ENCODE measurements at places on chromosomes 7 and 10.

- no peak for DNase-seq
Measured at GRCh38 chr10:3763035-3763456, 22.0 kb downstream of the KLF6 start.

DNA sequence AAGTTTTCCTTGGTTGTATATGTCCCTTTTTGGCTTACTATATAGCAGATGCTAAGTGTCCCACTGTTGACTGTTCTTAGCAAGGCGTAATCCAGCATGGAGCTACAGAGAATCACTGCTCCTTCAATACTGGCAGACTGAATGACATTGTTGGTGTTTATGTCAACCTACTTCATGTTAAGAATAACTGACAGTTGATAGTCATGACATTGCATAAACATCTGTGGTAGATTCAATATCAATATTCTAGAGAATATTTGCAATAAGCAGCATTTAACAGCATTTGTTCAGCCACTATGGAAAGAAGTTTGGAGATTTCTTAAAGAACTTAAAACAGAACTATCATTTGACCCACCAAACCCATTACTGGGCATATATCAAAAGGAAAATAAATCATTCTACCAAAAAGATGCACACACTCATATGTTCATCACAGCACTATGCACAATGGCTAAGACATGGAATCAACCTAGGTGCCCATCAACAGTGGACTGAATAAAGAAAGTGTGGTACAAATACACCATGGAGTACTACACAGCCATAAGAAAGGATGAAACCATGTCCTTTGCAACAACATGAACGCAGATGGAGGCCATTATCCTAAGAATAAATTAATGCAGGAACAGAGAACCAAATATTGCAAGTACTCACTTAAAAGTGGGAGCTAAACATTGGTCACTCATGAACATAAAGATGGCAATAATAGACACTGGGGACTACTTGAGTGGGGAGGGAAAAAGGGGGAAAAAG is 88.7 kb downstream of the IMMP2L start:
- DNase-seq, result no peak

GRCh38 chr7:123608991-123609882 is 7.6 kb downstream of the ASB15 start:
- no peak for DNase-seq

- no peak for DNase-seq
Measured at GRCh38 chr7:157423348-157423747, 86.5 kb downstream of the DNAJB6 start.

- DNase-seq, result no peak
Measured at GRCh38 chr7:67950321-67951083, 953.9 kb downstream of the TYW1 start.

DNA sequence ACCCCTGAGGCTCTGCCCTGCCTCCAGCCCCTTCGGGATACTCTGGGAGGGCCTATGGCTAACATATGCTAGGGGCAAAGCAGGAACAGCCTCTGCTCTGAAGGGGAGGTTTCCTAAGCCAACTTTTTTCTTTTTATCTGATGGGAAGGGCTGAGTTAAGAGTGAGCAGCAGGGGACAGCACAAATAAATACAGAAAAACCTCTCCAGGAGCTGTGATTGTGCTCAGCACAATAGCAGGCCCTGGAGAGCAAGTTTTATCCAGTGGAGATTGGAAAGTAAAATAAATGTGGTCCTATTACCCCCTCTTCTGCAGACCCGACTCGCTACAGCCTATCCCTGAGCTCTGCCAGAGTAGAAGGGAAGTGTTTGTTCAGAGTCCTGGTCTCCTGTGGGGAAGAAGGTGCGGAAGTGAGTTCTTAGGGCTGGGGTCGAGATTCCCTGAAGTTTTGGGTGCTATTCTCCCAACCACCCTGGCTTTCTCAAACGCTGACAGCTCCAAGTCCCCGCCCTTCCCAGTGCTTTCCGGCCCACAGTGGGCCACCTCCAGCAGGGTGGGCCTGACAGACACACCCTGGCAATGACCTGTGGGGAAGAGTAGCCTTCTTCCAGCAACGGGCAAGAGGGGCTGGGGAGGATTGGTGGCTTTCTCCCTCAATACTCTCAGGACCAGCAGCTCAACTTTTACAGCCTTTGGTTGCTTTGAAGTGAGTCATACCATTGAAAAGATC is 23.0 kb upstream of the AFAP1L2 start:
- no peak for DNase-seq

DNA sequence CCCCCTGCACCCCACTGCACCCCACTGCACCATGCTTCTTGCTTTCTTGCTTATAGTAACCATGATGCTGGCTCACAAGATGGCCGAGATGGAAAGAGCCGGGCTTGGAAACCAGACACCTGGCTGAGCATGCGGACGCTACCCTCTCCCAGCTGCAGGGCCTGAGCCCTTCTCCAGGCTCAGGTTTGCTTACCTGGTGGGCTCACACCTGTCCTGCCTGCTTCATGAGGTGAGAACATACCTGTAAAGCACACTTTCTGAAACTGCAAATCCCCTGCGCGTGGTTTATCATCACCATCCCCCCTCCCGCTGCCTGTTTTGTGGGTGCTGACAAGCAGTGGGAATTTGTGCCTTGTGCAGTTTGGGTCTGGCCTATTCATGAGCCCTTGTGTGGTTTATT is 302.7 kb downstream of the GLRX3 start:
- no peak for DNase-seq

- DNase-seq, result no peak
Measured at GRCh38 chr10:126917375-126917774, 12.1 kb downstream of the DOCK1 start.

DNA sequence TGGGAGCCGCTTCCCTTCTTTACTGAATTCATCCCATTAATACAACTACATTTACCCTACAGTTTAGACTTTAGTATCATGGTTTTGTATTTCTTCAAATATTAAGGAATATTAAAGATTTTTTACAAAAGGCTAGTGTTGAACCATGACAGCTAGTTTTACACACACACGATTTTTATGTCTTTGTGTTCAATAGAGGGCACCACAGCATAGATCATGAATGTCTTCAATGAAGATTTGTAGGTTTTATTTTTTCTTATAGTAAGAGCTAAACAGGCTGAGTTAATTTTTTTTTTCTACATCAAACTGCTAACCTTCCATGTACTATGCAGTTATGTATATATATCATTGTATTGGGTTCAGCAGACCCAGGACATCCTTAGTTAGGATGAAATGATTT is 76.9 kb downstream of the SNX10 start:
- no peak for DNase-seq

DNA sequence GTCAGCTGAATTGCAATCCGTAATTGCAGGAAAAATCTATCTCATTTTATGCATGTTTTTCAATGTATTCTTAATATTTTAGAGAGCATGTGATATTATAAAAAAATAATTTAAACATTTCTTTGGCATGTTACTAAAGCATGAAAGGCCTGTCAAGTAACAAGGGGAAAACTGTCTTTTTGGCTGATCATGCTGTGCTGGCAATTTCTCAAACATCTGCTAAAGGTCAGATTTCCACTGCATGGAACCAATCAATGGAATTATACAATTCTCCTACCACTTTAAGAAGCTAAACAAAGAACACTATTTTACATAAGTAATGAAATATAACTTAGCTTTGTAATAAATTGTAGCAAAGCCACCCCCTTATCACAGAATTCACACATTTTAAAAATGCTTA is 49.4 kb downstream of the JMJD1C start:
- no peak for DNase-seq

DNA sequence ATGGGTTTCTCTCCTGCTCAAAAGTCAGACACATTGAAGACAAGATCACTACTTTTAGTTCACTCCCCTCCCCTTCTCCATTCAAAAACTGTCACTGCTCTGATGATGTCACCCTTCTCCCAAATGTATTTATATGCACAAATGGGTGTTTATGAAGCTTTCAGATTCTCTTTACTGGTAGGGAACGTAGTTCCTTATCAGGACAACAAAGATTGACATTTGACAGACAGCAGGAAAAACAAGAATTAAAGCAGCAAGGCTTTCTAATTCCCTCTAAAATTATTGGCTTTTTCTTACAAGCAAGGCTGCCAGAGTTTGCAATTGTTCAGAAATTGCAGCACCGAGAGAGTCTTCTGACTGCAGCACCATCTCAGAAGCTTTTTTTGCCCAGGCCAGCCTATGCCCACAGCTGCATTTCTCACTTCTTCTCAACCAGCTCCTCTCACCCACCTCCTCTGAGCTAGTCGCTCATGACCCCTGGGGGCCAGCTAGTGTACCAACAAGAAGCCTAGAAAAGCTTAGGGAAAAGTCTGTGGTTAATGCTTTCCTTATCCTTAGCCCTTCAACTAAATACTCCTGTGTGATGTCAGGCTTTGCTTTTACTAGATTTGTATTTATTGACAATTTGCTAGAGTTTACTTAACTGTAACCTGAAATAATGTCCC is 265.1 kb downstream of the HTR7 start:
- DNase-seq, result no peak

- DNase-seq, result no peak
Measured at GRCh38 chr7:124723012-124723411, 42.6 kb downstream of the GPR37 start.

- DNase-seq, result no peak
Measured at GRCh38 chr10:29667191-29667590, 32.4 kb upstream of the SVIL start.

DNA sequence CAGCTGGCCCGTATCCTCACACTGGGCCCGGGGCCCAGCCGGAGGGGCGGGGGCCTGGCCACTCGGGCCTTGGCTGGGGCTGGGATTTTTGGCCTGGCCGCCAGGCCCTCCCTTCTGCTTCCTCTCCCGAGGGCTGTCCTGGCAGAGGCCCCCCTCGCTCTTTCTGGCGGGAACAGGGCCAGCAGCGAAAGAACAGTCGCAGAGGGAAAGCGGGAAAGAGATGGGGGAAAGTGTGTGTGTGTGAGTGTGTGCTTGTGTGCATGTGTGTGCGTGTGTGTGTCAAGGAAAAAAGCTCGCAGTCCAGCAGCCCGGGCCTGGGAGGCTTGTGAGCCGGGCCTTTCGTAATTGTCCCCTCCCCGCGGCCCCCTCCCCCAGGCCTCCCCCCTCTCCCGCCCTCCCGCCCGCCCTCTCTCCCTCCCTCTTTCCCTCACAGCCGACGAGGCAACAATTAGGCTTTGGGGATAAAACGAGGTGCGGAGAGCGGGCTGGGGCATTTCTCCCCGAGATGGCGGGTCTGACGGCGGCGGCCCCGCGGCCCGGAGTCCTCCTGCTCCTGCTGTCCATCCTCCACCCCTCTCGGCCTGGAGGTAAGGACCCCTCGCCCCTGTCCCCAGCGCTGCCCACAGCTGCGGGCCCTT is at the start of gene ELN:
ELN (plus strand) TSS at position 491 of the 638 bp plus-strand sequence; CDS start at position 506, 15 bp downstream.
- DNase-seq, result peak; percentile 91

GRCh38 chr10:11106621-11107374 is 89.1 kb downstream of the CELF2 start:
- DNase-seq, result no peak

GRCh38 chr10:98370831-98371820 is 43.9 kb downstream of the PYROXD2 start:
- no peak for DNase-seq

DNA sequence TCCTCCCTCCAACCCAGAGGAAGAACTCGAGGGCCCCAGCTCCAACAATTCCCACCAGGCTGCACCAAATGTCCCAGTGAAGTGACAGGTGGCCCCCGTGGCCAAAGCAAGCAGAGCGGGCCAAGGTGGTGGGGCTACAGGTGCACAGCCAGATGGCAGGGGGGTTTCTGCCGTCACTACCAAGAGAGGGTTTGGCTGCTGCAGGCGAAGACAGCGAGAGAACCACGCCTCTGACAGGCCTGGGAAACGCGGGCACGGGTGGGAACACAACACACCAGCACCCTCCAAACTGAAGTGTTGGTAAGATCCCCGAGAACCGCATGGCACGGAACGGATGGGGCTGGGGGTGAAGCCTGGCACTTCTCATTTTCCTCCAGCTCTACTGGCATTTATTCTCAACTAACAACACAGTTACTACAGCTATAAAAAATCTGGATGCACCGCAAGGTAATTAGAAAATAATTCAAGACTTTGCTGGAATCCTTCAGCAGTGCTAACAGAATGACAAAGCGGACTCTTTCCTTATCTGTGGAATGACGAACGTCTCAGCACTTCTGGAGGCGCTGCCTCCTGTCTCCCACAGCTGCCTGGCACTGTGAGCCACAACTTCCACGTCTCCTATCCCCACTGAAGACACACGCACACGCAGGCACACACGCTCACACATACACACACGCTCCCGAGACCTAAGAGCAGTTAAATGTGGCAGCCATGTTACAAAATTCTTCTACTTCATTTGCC is 167.9 kb downstream of the TCERG1L start:
- no peak for DNase-seq

- no peak for DNase-seq
Measured at GRCh38 chr10:117830787-117831212, 215.9 kb downstream of the RAB11FIP2 start.

GRCh38 chr10:112278871-112279270 is 4.3 kb upstream of the TECTB start:
- DNase-seq, result no peak

GRCh38 chr7:144565586-144565985 is 162.1 kb upstream of the NOBOX start:
- DNase-seq, result no peak

DNA sequence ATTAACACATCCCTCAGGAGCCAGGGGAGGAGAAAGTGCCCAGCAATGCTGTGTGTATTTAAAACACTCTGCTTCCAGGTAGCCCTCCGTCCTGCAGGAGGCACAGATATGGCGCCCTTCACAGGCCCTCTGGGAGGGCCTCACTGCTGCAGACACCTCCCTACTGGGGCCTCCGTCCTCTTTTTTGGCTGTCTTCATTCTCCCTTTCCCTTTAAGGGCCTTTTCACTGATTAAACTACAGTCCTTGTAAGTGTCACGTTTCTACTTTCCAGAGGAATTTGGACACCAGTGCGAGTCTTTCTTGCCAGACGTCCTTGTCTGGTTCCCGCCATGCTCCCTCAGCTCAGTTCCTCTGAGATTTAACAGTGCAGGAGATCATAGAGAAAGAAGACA is 39.7 kb upstream of the MKRN1 start:
- no peak for DNase-seq

DNA sequence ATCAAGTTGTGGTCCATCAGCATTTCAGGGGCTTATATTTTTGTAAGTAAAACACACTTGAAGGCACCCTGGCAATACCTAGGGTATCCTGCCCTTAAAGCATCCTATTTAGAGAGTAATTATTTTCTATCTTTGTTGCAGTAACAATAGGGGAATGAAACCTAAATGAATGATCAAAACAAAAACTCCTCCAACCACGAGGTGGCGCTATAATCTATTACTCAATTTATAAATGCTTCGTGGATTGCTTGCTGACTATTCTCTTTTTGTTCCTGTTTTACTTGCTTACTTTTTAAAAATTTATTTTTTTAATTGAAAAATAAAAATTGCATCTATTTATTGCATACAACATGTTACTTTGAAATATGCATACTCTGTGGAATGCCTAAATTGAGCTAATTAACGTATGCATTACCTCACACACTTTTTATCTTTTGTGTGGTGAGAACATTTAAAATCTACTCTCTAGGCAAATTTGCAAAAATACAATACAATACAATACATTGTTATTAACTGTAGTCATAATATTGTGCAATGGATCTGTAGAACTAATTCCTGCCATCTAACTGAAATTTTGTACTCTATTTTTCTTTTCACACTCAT is 147.7 kb upstream of the BMPER start:
- no peak for DNase-seq
